ENCODE measurements at places on chromosomes 12 and 14.

GRCh38 chr14:35878272-35879150 lies 52.4 kb downstream of the BRMS1L start:
- H3K27ac ChIP-seq = no peak overlapping the region
- no peaks in the 10 kb centered on the region for H3K4me1 ChIP-seq
- no peak overlapping the region for H3K4me3 ChIP-seq

- DNase-seq = no peak
- no peaks in the 10 kb centered on the region for H3K36me3 ChIP-seq
- no peaks in the 10 kb centered on the region for H3K4me1 ChIP-seq
- no peak overlapping the region for H3K27ac ChIP-seq
- H3K4me3 ChIP-seq = no peak overlapping the region
Observed at GRCh38 chr12:105585107-105585506, 254.6 kb downstream of the C12orf75 start.

- no peaks in the 10 kb centered on the region for H3K4me1 ChIP-seq
- no peak overlapping the region for H3K4me3 ChIP-seq
- no peaks in the 10 kb centered on the region for H3K27me3 ChIP-seq
Observed at GRCh38 chr12:105485921-105486320, 155.4 kb downstream of the C12orf75 start.

- H3K36me3 ChIP-seq = peaks cover 21% of the 10 kb centered on the region
- DNase-seq = no peak
- H3K4me3 ChIP-seq = no peak overlapping the region
- no peak overlapping the region for H3K27ac ChIP-seq
Observed at GRCh38 chr12:31991146-31991545, 31.9 kb downstream of the RESF1 start.

GRCh38 chr12:105013892-105014291 lies 27.8 kb downstream of the NOPCHAP1 start:
- DNase-seq = no peak
- no peaks in the 10 kb centered on the region for H3K4me1 ChIP-seq
- H3K27ac ChIP-seq = no peak overlapping the region
- H3K4me3 ChIP-seq = no peak overlapping the region
- no peaks in the 10 kb centered on the region for H3K27me3 ChIP-seq

- no peaks in the 10 kb centered on the region for H3K4me1 ChIP-seq
- no peaks in the 10 kb centered on the region for H3K27me3 ChIP-seq
- no peak for DNase-seq
- H3K27ac ChIP-seq = no peak overlapping the region
Observed at GRCh38 chr12:117484901-117485300, 123.5 kb upstream of the NOS1 start.

DNA sequence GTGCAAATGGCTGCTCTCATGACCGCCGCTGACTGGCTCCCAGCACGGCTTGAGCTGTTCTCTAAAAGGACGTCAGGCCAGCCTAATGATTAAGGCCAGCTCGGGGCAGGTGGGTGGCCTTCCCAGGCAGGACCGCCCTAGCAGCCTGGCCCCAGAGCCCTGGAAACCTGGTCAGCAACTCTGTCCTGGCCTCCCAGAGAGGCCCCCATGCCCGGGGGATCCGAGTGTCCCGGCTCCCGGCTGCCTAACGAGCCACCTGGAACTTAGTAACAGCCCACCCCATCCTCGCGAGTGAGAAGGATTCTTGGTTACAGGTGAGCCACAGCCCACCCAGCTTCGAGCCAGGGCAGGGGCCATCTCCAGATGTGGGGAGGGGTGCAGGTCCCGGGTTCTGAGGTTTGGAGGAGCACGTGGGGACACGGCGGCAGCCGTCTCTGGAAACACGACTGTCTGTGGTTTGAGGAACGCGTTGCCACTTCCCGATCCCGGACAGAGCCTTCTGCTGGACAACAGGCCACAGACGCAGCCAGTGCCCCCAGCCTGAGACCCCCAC lies 73.8 kb upstream of the FBRSL1 start:
- no peak overlapping the region for H3K4me3 ChIP-seq
- no peaks in the 10 kb centered on the region for H3K36me3 ChIP-seq
- H3K27me3 ChIP-seq = no peaks in the 10 kb centered on the region

DNA sequence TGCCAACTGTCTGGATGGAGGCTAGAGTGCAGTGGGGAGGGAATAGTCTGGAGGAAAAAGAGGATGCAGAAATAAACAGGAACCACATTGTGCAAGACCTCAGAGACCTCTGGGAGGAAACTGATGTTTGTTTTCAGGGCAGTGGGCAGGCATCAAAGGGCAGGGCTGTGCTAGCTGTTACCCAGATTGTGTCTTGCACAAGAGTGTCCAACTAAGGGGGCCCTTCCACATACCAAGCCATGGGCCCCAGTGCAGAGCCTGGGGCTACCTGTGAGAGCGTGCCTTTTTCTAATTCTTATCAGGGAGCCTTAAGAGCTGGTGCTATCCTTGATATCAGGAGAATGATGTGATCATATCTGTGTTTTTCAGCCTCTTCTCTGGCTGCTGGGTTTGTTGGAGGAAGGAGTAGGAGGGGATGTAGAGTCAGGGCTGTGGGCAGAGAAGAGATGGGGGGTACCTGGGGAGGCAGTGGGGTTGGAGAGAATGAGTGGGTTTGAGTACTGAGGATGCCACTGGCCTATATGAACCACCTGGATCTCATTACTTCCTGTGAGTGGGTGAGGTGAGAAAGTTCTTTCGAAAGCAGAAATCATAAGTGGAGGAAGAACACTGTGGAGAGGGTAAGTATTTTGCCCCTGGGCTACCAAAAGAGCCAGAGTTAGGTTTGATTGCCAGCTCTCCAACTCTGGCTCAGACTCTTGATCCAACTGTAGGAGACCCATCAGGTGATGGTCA lies 259.2 kb upstream of the CRY1 start:
- no peaks in the 10 kb centered on the region for H3K36me3 ChIP-seq
- no peaks in the 10 kb centered on the region for H3K27me3 ChIP-seq
- no peak overlapping the region for H3K27ac ChIP-seq
- no peak overlapping the region for H3K4me3 ChIP-seq
- H3K4me1 ChIP-seq = peaks cover 29% of the 10 kb centered on the region

GRCh38 chr14:29536886-29537511 lies 390.6 kb downstream of the PRKD1 start:
- H3K27ac ChIP-seq = no peak overlapping the region
- no peaks in the 10 kb centered on the region for H3K27me3 ChIP-seq
- no peaks in the 10 kb centered on the region for H3K4me1 ChIP-seq
- DNase-seq = no peak
- no peak overlapping the region for H3K4me3 ChIP-seq

GRCh38 chr14:54574528-54574927 lies 7.6 kb downstream of the SAMD4A start:
- H3K27ac ChIP-seq = no peak overlapping the region
- DNase-seq = no peak
- H3K36me3 ChIP-seq = no peaks in the 10 kb centered on the region
- H3K4me3 ChIP-seq = no peak overlapping the region
- no peaks in the 10 kb centered on the region for H3K27me3 ChIP-seq
- no peaks in the 10 kb centered on the region for H3K4me1 ChIP-seq

GRCh38 chr14:37591941-37592481 lies 3.0 kb downstream of the FOXA1 start:
- H3K36me3 ChIP-seq = no peaks in the 10 kb centered on the region
- no peaks in the 10 kb centered on the region for H3K4me1 ChIP-seq
- no peaks in the 10 kb centered on the region for H3K27me3 ChIP-seq
- no peak for DNase-seq
- H3K4me3 ChIP-seq = no peak overlapping the region

DNA sequence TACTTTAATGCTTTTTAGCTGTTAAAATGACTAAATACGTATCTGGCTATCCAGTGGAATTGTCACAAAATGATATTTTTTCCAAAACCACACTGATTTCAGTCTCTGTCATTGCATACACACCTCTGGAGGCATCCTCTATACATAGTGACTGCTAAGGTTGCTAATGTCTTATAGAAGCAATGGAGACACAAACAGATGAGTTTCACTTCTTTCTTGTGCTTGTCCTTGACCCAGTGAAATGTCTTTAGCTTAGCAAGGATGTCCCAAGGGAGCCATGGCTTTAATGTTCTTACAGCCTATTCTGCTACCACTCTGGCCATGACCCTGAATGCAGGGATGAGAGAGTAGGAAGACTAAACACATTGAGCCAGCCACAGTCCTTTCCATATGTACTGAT lies 90.3 kb downstream of the TPH2 start:
- H3K4me3 ChIP-seq = no peak overlapping the region
- DNase-seq = no peak
- H3K36me3 ChIP-seq = no peaks in the 10 kb centered on the region
- no peaks in the 10 kb centered on the region for H3K4me1 ChIP-seq
- no peak overlapping the region for H3K27ac ChIP-seq

DNA sequence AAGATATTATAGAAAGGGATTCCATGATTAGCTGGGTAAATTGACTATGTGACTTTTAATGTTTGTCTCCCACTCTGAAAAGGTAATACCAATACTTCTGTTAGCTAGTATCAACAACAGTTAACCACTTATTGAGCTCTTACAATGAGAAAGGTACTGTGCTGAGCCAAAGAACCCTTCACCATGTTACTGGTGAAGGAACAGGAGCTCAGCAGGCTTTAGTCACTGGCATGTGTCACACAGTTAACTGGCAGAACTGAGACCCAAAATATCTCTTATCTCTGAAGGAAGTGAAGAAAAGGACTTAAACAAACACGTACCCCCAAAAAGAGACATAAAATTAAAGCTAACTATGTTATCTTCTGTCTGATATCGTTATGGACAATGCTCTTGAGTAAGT lies 170.6 kb downstream of the MED13L start:
- no peaks in the 10 kb centered on the region for H3K27me3 ChIP-seq
- DNase-seq = no peak
- no peaks in the 10 kb centered on the region for H3K36me3 ChIP-seq
- H3K4me1 ChIP-seq = no peaks in the 10 kb centered on the region
- H3K4me3 ChIP-seq = no peak overlapping the region
- H3K27ac ChIP-seq = no peak overlapping the region

- no peaks in the 10 kb centered on the region for H3K4me1 ChIP-seq
- DNase-seq = no peak
- H3K36me3 ChIP-seq = no peaks in the 10 kb centered on the region
Observed at GRCh38 chr12:99769396-99769980, 121.9 kb downstream of the GARIN6 start.

GRCh38 chr14:94376976-94377865 lies 11.2 kb downstream of the SERPINA1 start:
- no peaks in the 10 kb centered on the region for H3K27me3 ChIP-seq
- H3K27ac ChIP-seq = no peak overlapping the region

- DNase-seq = no peak
- H3K4me1 ChIP-seq = no peaks in the 10 kb centered on the region
- no peaks in the 10 kb centered on the region for H3K36me3 ChIP-seq
- no peak overlapping the region for H3K4me3 ChIP-seq
- no peaks in the 10 kb centered on the region for H3K27me3 ChIP-seq
Observed at GRCh38 chr12:112349431-112349830, 32.8 kb downstream of the HECTD4 start.

- H3K4me1 ChIP-seq = no peaks in the 10 kb centered on the region
- no peak for DNase-seq
- H3K36me3 ChIP-seq = no peaks in the 10 kb centered on the region
- no peak overlapping the region for H3K4me3 ChIP-seq
- no peaks in the 10 kb centered on the region for H3K27me3 ChIP-seq
Observed at GRCh38 chr14:89660166-89660565, 243.1 kb upstream of the FOXN3 start.

DNA sequence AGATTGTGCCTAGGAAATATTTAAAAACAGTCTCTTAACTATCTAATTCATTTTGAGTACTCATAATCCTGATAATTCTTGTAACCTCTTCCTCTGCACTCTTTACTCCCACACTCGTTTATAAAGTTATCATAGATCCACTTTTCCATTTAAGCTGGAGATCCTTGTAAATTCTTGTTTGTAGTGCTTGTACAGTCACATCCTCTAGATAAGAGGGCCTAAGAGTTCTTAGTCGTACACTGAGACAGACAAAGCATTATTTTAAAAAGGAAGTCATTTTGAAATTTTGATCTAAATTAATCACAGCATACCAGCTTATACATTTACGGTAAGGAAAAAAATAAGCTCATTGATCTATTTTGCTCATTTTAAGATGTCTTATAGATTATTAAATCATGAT lies 42.5 kb downstream of the LMO3 start:
- H3K4me1 ChIP-seq = no peaks in the 10 kb centered on the region
- H3K36me3 ChIP-seq = no peaks in the 10 kb centered on the region
- H3K4me3 ChIP-seq = no peak overlapping the region
- no peak for DNase-seq
- H3K27ac ChIP-seq = no peak overlapping the region

Data from naive thymus-derived CD4-positive, alpha-beta T cell (primary cell).